ENCODE measurements at places on chromosomes 7 and 10.

DNA sequence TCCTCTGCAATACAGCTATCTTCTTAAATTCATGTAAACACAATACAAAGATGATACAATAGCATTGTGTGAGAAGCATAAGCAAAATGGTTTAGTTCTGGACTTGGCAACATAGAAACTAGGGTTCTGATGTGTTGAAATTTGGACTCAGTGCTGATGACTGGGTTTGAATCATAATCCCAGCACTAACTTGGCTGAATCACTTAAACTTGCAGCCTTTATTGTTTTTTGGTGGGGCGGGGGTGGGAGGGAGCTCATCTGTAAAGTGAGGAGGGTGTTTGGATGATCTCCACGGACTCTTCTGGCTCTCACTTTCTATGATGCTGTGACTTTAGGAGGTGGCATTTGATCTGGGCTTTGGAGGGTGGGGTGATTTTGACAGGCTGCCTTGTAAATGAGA, 158.2 kb downstream of the WNT2 start:
- DNase-seq: no peak

GRCh38 chr10:7491949-7492659, 81.3 kb upstream of the SFMBT2 start:
- no peak for DNase-seq

GRCh38 chr7:156820445-156821063, 72.4 kb downstream of the LMBR1 start:
- DNase-seq: no peak

- no peak for DNase-seq
Measured at GRCh38 chr7:28988810-28989209, 30.7 kb upstream of the TRIL start.

DNA sequence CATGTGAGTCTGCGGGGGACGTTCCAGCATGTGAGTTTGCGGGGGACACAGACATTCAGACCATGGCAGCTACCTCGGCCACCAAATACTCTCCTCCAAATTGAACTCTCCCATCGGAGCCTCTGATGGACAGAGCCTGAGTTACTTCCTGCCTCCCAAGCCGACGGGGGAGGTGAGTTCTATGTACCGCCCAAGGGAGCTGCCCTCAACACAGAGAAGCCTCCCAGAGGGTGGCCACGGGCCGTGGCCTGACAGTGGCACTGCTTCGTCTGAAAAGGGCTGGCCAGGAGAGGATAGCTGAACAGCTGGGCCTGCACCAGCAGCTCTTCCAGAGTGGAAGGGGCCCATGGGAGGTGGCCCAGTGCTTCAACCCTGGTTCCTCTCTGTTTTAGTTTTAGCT, 274.5 kb upstream of the PPP2R2D start:
- DNase-seq: no peak

DNA sequence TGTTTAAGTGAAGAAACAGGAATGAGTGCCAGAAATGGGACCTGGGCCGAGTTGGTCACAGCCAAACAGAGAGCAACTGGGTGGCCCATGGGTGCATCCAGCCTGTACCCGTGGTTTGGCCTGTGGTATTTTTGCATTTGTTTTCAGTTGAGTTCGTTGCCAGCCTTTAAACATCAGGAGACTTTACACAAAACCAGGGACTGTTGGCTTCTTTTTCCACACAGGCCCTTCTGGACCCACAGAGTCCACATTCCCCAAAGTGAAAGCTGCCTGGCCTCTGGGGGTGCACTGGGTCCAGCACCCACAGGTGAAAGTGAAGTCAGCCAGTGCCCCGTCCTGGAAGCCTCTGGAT, 54.1 kb upstream of the TNS3 start:
- no peak for DNase-seq

DNA sequence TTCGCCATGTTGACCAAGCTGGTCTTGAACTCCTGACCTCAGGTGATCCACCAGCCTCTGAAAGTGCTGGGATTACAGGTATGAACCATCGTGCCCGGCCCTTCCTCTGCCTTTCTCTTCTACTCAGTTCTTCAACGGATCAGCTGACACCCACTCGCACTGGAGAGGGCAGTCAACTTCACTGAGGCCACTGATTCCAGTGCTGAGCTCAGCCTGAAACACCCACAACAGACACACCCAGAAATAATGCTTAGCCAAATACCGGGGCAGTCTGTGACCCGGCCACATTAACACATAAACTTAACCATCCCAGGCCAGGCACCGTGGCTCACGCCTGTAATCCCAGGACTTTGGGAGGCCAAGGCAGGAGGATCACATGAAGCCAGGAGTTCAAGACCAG, 119.3 kb upstream of the CHST15 start:
- no peak for DNase-seq

DNA sequence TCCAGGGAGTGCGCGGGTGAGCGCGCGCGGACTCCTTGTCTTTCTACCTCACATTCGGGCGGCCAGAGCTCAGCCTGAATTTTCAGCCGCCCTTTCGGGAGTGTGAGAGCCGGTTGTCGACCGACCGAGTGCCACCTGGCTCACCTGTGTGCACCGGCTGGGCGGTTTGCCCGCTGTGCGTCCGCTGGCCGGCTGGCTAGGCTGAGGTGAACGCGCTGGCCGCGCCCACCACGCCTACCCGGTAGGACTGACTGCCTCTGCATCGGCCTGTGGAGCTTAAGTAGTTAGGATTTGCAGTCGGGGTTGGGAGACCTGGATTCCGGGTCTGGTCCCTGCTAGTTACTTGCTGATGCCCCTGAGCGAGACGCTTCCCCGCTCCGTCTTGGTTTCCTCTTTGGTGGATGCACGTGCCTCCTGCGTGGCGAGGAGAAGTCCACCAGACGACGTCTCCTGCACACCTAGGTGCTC, 553 bp downstream of the TSPAN15 start:
- no peak for DNase-seq

DNA sequence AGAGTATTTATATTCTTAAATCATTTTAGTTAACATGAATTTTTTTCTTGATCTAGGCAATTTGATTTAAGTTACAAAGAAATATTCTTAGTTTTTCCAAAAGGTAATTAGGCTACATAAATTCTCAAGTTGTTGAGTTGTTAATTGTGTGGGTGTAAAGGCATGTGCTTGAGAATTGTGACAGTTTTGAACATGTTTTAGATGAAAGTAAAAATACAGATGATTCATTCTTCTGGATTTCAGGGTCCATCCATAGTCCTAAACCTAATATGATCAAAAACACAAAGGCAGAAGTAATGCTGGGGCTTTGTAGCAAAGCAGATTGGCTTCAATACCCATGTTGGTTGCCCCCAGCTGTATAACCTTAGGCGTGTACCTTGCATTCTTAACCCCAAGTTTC, 127.9 kb downstream of the CPED1 start:
- no peak for DNase-seq

DNA sequence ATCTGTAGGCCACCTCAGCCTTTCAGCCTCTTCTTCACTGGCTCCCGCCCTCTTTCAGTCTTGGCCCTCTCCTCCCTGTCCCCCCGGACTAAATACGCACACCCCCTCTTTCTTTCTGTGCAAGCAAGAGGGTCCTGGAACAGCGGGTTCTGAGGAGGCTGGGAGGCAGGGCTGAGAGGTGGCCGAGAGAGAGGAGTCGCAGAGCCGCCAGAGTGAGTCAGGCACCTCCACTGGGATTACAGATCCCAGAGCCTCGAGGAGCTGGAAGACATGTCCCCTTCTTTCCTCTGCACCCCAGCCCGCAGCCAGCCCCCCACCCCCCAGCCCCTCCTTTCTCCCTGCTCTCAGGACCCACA, 182 bp downstream of the CCDC136 start:
- DNase-seq: no peak

DNA sequence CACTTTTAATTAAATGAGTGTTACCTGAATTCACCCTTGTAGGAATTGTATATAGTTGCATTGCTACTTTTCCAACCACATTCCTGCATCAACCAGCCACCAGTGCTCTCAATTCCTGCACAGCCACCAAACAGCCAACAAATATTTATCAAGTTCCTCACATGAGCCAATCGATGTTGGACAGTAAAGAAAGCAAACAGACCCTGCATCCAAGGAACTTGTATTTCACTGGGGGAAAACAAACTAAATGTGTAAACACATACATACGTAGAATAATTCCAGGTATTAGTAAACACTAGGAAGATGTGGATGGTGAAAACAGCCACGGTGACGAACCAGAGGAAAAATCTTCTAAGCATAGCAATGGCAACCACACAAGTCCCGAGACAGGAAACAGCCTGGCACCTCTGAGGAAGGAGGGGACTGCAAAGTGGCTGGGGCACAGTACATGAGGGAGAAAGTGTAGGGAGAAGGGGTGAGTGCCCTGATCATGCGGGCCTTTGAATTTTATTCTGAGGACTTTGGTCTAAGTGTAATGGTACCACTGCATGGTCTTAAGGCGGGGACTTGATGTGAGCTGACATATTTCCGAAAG, 111.2 kb downstream of the XRCC2 start:
- DNase-seq: no peak

GRCh38 chr10:123462756-123463155, 203.4 kb upstream of the GPR26 start:
- no peak for DNase-seq

GRCh38 chr7:96179837-96180236, 142.1 kb downstream of the SLC25A13 start:
- no peak for DNase-seq

GRCh38 chr10:10332786-10333185, 684.9 kb upstream of the CELF2 start:
- DNase-seq: no peak

DNA sequence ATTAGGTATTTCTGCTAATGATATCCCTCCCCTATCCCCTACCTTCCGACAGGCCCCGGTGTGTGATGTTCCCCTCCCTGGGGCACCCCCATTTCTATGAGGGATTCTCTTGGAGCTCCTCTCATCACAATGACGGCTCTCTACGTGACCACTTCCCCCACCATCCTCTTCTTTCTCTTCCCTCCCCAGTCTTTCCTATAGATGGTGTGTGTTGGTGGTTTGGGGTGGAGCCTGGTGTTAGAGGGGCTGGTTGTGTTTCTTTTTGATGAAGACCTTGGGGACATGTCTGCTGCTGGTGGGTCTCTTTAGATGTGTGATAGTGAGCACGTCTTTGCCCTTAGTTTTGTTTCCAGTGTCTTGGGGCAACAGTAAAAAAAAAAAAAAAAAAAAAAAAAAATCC, 28.6 kb downstream of the RPS24 start:
- DNase-seq: no peak

- no peak for DNase-seq
Measured at GRCh38 chr10:55813451-55814170, 547.4 kb downstream of the ZWINT start.

DNA sequence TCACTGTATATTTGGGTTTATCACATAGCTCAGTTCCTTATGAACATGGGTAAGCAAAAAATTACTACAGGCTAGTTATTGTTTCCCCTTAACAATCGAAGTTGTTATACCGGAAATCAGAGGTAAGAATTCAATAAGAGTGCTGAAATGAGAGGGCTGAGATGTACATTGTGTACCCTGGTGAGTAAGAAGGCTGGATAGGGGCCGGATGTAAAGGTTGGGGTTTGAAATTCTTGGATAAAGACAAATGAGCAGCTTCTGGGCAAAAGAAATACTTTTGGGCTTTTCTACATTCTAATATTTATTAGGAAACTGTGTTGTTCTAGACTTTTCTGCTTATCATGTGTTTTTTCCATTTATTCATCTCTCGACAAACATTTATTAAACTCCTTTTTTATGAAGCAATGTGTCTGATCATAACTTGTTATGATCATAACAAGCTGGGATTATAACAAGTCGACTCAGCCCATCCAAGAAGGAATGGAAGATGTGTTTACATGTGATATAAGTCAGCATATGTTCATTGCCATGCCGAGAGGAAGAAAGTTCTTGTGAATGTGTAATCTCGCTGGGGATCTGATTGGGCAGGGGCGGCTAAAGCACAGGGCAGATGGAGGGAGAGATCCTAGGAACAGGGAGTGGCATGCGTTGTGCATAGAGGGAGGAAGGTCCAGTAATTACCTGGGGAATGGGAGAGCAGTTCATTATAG, 155.3 kb downstream of the PLXDC2 start:
- DNase-seq: no peak

GRCh38 chr10:125548356-125548755, 134.6 kb downstream of the TEX36 start:
- DNase-seq: no peak

DNA sequence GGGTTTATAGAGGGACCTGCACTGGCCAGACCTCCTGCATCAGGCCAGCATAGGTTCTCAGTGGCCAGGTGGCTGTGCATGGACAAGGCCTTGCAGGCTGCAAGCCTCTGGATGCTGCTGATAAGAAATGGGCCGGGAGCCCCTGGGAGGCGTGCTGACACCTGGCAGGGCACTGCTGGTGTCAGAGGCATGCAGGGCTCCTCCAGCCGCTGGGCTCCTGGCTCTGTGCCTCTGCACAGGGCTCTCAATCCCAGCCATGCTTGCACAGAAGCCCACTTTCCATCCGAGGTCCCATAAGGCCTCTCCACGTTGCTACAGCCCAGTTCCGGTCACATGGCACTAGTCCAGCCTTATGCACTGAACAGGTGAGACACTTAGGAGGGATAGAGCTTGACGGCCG, 27.3 kb downstream of the ANTXRL start:
- DNase-seq: no peak

DNA sequence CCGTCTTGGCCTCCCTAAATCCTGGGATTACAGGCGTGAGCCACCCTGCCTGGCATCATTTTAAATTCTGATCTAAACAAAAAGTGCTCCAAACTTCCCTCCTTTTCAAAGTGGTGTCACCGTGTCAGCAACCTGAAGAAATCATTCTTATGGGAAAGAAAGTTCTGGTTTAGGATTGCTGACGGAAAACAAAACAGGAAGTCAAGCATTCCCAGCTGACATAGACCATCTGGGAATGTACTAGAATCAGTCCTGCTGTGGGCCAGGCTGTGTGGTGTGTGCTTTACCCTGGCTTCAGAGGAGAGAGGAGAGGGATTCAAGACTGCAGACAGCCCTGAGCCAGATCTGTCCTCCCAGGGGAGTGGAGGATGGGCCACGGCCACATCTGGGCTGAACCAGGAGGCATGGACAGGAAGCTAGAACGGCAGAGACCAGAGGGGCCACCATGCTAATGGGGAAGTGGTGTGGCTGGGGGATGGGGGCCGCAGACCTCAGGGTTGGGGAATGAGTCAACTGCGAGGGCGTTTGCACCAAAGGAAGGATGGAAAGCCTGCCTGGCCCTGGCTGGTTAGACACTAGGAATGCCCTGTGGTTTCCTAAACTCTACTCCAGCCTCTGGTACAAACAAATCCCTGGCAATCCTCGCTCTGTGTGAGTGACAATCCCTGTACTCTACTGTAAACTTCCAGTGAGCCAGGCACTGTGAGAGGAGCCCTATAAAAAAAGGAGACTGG, 16.7 kb upstream of the CLIP2 start:
- DNase-seq: no peak
